T-helper 17 cell (primary cell): ENCODE measurements at places on chromosomes 7 and 10.

DNA sequence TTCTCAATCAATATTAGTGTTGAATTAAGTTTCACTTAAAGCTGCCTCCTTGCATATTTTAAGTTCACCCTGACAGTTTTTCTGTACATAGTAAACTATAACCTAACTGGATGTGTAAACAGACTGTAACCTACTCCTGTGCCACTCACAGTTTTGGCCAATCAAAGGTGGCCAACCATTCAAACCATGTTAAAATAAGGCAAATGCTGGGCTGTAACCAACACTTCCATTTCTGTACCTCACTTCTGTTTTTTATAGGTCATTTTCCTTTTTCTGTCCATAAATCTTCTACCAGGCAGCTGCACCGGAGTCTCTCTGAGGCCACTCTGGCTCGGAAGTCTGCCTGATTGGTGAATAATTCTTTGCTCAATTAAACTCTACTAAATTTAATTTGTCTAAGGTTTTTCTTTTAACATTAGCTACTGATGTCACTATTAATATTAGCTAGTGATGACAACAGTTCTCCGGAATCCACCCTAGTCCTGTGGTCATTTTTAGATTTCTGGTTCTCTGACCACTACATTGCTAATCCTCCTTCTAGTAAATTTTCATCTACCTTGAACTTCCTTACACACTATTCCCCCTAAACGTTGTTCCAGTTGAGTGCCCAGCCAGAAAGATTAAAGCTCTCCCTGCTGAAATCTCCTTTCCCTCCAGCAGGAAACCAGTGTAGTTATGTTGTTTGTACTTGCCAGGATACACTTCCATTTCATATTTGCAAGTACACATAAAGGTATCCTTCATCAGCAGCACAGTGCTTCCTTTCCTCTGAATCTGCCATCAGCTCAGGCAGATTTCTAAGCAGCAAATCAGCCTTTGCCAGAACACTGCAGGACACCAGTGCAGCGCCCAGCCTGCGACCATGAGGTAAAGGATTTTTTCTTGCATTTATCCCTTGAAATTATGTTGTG lies 18.6 kb upstream of the IFIT2 start:
- no peak for DNase-seq

- DNase-seq = no peak
Measured at GRCh38 chr7:40162516-40162915, 27.7 kb downstream of the SUGCT start.

DNA sequence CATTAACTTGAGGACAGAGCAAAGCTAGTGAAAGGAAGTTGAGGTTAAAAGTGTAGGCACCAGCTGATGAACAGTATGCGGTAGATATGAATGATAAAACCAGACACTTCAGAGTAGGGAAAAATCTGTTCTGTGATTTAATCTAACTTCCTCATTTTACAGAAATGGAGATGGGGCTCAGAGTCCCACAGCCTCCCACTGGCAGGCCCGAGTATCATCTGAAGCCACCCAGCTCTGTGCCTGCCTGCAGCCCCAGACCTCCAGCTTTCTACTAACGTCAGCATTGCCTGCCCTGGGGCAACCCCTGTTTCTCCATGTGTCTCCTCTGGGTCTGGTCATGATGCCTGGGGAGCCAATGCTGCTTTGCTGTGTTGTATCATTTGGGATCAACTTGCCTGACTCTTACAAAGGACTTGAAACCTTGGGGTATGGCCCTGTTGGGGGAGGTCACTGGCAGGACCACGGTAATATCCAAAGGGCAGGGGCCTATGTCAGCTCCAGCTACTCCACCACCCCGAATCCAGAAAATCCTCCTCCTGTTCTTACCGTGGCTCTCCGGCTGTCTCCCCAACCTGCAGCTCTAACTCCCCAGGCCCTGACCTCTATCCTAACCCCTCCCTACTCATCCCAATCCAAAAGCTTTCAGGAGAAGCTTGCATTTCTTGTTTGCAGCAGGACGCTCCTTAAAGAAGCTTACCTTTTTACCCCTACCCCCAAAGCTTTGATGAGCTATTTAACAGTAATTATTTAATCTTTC lies 56.2 kb upstream of the NPY start:
- peak; percentile 12 for DNase-seq

GRCh38 chr10:1255118-1255517 lies 198.9 kb downstream of the WDR37 start:
- no peak for DNase-seq

- DNase-seq = no peak
Measured at GRCh38 chr7:128034825-128035224, 3.6 kb upstream of the LRRC4 start.

GRCh38 chr10:58651040-58651439 lies 138.4 kb downstream of the BICC1 start:
- DNase-seq = no peak
